CD4-positive, alpha-beta T cell treated with Interleukin-2 at 100 ng/mL for 4 hours (primary cell): ENCODE measurements at places on chromosomes 1 and 21.

GRCh38 chr1:240306673-240307072 is 215.0 kb downstream of the FMN2 start:
- DNase-seq: no peak

DNA sequence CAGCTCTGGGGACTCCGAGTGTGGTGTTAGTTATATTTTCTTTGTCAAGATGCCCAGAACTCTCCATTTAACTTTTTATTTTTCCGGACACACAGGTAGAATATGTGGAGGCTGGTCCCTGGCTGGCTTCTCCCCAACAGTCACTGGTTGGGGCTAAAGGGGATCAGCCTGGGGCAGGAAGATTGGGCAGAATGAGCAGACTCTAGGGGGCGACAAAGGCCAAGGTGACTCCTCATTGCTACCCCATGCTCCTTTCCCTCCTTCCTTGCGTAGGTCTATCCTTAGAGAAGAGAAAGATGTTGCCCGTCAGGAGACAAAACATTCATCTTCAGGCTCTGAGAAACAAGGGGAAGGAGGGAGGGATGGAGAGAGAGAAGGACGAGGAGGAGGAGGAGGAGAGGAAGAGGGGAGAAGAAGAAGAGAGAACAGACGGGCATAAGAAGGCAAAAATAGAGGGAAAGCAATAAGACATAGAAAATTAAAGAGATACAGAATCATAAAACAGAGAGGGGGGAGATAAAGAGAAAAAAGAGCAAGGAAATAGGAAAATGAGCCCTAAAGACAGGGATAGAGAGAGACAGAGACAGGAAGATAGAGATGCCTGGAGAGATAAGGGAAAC is 89.9 kb downstream of the FOXD2 start:
- DNase-seq: no peak

GRCh38 chr1:79777481-79778219 is 771.1 kb upstream of the ADGRL4 start:
- DNase-seq: no peak

GRCh38 chr1:246772686-246773085 is 48.5 kb downstream of the SCCPDH start:
- DNase-seq: no peak

DNA sequence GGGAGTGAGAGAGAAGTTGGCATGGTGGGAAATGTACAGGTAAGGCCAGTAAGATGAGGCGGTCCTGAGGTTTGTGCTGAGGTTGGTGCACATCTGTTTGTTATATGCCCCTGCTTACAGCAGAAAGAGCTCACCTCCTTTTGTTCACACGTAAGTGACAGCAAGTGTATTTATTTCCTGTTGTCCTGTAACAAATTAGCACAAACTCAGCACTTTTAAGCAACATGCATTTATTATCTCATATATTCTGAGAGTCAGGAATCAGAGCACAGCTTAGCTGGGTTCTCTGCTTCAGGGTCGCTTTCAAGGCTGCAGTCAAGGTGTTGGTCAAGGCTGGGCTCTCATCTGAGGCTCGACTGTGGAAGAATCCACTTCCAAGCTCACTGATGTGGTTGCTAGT is 45.8 kb downstream of the TENT5C start:
- DNase-seq: no peak

DNA sequence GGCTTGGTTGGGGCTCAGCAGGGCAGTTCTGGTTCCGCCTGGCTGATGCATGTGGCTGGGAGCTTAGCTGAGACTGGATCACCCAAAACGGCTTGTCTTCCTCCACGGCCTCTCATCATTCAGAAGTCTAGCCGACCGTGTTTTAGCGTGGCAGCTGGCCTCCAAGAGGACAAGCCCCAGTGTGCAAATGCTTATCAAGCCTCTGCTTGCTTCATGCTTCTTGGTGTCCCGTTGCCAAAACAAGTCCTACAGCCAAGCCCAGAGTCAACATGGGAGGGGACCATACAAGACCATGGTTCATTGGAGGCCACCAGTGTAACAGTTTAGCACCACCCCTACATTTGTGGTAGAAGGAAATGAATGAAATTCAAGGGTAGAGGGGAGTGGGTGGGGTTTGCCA is 10.5 kb upstream of the KDF1 start:
- DNase-seq: no peak
